ENCODE measurements at places on chromosomes 12 and 14.

DNA sequence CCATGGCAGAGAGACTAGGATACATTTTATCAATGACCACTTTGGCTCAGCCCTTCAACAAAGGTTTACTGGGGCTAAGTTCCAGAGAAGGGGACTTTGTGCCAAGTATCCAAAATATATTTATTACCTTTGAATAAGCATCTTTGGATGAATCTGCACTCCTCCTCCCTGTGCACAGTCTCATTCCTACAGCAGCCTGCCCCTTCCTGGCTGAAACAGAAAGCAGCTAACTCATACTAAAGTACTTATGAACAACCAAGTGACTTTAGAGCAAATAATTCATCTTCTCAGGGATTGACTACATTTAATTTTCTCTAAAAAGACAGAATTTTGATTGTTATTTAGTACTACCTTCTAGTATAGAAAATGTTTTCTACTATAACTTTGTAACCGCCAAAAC lies 47.8 kb upstream of the ETV6 start:
- no peak for DNase-seq

DNA sequence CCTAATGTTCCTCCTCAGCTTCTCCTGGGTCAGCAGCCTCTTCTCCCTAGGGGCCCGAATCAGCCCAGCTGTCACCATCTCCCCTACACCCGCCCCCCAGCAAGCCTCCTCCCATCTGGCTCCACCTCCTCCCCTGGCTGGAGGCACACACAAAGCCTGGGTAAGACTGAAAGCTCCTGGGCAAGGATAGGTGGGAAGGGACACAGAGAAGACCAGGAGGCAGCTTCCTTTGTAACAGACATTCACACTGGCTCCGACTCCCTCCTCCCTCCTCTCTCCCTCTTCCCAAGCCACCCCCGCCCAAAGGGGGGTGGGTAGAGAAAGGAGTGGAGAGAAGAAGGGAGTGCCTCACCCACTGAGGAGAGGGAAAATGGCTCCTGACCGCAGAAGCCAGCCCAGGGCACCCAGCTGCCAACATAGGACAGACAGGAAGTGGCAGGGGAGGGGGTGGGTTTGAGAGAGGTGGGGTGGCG lies 4.0 kb downstream of the CHD4 start:
- DNase-seq: peak; percentile 33

- DNase-seq: peak; percentile 69
Observed at GRCh38 chr12:68428724-68429501, 96.8 kb upstream of the MDM1 start.

DNA sequence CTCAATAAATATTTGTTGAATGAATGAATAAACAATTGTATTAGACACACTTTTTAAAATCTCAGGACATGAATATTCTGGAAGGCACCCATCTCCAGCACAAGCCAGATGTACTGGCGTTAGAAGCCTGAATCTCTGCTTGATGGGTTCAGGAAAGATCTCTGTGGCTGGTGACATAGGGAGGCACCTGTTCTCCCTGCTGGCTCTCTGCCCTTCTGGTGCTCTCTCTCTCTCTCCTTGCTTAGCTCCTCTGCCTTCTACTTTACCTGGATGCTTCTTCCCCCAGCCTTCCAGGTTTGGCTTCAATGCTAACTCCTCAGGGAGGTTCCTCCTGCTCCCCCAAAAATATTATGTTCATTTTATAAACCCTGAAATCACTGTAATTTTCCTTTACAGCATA lies 1.5 kb downstream of the CYP46A1 start:
- DNase-seq: no peak

- no peak for DNase-seq
Observed at GRCh38 chr12:65675141-65675621, 149.1 kb upstream of the HMGA2 start.
